ENCODE measurements at places on chromosomes 6 and 20.

DNA sequence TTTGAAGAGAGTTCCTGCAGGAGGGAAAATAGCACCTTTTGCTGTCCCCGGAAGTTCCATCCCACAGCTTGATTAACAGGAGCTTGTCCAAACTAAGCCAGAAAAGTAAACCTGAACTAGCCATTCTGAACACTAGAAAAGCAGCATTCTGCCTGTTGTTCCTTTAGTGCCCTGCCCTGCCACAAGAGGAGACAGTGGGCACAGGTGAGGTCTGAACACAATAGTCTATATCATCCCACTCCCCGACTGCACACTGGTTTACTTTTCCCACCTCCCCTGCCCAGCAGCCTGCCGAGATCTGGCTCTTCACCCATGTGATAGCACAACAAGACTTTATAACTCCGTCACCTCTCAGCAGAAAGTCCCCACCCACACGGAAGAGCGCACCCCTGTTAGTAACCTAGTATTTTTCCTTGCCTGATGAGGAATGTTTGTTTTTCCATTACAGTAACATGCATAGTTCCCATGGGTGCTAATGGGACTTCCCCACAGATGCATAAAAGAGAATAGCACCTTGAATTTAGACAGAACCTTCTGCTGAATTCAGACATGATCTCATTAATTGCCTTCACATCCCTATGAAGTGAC lies 59.7 kb downstream of the TFAP2A start:
- no peak for DNase-seq

GRCh38 chr20:57244627-57245214 lies 21.7 kb downstream of the BMP7 start:
- DNase-seq = no peak

GRCh38 chr6:33433544-33434191 lies 13.8 kb downstream of the SYNGAP1 start:
- no peak for DNase-seq

- no peak for DNase-seq
These were observed 100.4 kb downstream of the TMEM200A start for GRCh38 chr6:130466052-130466747.

GRCh38 chr6:47292944-47293343 lies 16.8 kb downstream of the TNFRSF21 start:
- no peak for DNase-seq

DNA sequence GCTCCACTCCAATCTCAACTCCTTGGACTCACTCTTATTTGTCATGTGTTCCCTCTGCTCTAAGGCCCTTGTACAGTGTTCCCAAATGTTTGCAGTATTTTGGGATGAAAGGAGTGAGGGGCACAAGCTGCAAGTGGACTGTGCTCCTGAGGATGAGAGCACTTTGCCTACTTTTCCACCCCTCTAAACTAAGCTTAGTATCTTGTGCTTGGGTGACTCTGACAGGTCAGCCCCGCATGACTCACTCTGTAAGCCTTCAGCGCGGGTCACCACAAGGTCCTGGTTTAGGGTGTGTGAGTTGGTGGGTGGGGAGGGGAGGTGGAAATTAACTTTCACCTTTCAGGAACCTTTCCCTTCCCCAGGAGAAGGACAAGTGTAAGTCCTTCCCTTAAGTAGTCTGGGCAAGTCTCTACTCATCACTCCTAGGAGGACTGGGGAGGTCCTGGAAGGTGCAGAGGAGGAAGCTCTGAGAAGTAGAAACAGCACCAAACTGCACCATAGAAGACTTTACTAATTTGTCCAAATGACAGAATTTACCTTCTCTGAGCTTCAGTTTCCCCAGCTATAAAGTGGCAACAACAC lies 68.8 kb upstream of the EPB41L1 start:
- no peak for DNase-seq

DNA sequence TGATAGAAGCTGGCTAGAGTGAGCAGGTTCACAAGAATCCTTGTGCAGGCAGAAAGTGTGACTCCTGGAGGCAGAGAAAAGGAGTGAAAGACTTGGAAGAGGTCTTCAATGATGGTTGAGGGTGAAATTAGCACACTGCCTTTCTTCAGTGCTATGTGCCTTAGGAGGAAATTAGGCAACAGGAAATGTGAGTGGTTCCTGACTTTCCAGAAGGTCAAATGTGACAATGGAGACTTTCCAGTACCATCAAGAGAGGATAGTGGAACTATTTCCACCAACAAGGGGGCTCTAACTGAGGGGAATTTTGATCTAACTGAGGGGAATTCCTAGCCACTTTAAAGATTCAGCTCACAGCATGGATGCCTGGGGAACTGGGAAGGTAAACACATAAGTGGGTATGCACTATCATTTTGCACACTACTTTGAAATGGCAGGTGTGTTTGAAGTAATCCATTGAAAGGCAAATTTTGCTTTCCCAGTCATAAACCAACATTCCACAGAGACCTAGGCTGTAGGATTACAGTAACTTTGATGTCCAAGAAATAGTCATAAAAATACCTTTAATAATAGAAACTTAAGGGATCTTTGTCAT lies 90.0 kb downstream of the PERP start:
- no peak for DNase-seq

- no peak for DNase-seq
These were observed 58.1 kb downstream of the C6orf58 start for GRCh38 chr6:127635091-127635490.

DNA sequence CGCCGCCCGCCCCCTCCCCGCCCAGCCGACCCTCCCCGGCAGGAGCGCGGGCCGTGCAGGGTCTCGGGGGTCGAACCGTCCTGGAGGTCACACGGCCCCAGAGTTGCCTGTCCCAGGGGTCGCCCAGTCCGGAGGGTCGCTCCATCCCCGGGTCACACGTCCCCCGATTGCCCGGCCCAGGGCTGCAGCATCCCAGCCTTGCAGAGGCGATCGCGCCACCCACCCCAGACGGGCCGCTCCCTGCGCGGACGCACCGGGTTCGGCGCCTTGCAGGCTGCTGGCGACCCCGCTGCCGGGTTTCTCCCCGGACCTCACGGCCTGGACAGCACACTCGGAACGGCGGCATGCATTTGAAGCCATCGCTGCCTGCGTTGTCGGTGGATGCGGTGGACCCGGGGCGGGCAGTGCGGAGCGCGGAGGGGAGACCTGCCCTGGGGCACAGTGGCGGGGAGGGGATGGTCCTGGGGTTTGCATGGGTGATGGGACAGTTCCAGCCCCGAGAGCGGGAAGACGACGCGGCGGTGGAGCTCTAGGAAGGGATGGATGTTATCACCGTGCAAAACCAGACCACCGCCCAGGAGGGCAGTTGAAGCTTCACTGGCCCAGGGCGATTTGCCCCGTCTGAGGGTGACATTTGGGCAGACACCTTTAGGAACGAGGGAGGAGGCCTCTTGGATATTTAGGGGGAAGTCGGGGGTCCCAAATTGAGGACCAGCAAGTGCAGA lies 22.7 kb upstream of the FRMD1 start:
- no peak for DNase-seq

Measured in stimulated activated CD8-positive, alpha-beta memory T cell treated with anti-CD3 and anti-CD28 coated beads, Interleukin-4, amount 100 ng/mL, for 1 hour (primary cell).